ENCODE measurements at places on chromosomes 2 and 18.

DNA sequence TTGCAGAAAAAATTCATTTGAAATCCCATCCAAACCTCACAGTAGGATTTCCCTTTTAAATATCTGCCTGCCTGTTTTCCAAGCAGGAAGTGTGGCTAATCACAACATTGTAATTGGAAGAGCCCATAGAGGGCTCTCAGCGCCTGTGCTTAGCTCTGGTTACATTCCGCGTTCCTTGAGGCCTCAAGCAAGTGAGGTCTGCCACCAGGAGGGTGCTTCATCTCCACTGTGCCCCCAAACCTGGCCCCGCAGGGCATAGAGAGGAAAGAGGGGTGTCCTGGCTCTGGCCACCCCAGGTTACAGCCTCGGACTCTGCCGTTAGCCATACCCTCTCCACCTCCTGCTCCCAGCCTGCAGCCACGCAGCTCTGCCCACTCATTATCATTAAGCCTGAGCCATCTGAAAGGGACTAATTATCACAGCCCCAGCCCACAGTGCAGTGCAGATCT is 214.8 kb downstream of the SP3 start:
- DNase-seq, result no peak

DNA sequence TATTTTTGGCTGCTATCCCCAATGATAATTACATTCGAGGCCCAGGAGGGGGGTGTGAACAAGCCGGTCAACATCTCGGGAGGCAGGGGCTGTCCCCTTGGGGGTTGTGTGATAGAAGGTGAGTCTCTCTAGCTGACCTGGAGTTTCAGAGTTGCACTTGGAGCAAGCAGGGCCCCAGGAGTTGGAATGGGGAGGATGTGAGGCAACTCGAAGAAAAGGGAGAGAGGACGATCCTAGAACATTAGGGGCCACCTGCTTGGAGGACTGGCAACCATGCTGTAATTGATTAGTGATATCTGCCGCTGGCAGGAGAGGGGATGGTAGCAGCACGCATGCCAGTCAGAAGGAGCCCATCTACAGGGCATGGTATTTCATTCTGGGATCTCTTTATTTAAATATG is 122.6 kb downstream of the CTIF start:
- no peak for DNase-seq

GRCh38 chr2:124320051-124320688 is 295.1 kb downstream of the CNTNAP5 start:
- DNase-seq, result no peak

GRCh38 chr18:53148123-53148522 is 808.1 kb downstream of the DCC start:
- DNase-seq, result no peak

DNA sequence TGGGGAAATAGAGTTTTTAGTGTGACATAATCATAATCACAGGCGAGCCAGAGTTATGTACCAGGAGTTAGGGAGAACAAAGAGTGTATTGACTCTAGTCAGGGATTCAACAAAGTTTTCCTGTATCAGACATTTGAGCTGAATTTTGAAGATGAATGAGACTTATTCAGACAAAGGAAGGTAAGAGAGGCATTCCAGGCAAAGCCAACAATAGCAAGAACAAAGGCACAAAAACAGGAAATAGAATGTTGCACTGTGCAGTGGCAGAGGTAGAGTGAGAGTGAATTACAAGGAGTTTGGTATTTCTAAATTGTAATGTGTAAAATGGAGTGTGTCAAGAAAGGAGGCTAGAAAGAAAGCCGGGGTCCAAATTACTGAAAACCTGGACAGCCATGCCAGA is 156.2 kb downstream of the CCDC148 start:
- DNase-seq, result no peak

DNA sequence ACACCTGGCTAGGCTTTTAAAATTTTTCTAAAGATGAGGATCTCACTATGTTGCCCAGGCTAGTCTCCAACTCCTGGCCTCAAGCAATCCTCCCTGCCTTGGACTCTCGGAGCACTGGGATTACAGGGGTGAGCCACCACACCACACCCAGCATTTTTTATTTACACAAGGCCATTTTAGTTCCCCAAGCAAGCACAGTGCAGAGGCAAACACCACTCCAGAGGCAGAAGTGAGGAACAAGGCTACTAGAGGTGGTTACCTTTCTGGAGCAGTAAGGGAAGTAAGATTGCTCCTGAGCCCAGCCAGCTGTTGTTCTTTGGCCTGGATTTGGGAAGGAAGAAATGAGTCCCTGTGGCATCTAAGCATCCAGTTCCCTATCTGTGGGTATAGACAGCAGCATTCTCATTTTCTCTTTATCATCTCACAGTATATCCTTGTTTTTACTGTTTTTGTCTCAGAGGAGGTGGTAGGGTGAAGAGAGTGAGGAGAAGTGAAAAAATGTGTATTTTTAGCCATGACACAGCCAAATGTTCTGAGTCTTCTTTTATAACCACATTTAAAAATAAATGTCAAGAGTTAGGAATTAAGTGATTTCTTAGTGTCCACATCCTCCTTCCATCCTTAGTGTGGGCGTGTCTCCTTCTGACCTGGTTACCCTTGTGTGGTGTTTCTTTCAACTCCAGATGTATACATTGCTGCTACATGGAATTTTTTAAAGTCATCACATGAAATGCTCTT is 10.5 kb upstream of the TTC39C start:
- DNase-seq, result no peak

- no peak for DNase-seq
Observed at GRCh38 chr2:192574552-192574951, 379.8 kb upstream of the TMEFF2 start.

- no peak for DNase-seq
Observed at GRCh38 chr2:79901161-79901560, 388.3 kb downstream of the CTNNA2 start.

- no peak for DNase-seq
Observed at GRCh38 chr2:7530001-7530400, 612.8 kb downstream of the RNF144A start.

GRCh38 chr2:22518641-22519040 is 866.3 kb upstream of the KLHL29 start:
- DNase-seq, result no peak

GRCh38 chr2:29447513-29447912 is 332.3 kb downstream of the CLIP4 start:
- no peak for DNase-seq

DNA sequence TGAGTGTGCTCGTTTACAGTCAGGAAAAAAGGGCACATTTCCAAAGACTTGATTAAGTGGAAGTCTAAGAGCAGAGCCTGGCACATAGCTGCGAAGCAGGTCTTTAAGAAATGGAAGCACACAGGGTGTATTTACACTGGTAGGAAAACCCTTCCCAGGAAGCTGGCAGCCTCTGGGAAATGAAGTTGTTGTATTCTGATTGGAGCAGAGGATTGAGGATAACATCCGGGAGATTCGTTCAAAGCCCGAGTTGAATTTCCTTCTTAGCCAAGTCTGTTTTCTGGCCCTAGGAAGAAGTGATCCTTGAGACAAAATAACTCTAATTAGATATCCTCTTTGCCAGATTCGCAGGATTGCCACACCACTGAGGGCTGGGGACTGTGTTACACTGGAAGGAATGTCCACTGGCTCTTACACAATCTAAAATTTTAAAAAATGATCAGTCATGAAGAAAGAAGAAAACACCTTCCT is 75.9 kb downstream of the ITGB1BP1 start:
- no peak for DNase-seq

GRCh38 chr2:7612969-7613368 is 695.8 kb downstream of the RNF144A start:
- no peak for DNase-seq

GRCh38 chr2:218981881-218982585 is 3.0 kb downstream of the FEV start:
- no peak for DNase-seq

DNA sequence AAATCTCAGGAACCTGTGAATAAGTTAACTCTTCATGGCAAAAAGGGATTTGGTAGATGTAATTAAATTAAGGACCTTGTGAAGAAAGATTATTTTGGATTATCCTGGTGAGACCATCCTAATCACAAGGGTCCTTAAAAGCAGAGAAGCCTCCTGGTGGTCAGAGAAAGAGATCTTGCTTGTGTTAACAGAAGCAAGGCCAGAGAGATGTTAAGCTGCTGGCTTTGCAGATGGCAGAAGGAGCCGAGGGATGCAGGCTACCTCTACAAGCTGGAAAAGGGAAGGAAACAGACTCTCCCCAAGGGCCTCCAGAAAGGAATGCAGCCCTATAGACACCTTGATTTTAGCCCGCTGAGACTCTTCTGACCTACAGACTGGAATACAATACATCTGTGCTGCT is 197.0 kb downstream of the STK39 start:
- DNase-seq, result no peak

DNA sequence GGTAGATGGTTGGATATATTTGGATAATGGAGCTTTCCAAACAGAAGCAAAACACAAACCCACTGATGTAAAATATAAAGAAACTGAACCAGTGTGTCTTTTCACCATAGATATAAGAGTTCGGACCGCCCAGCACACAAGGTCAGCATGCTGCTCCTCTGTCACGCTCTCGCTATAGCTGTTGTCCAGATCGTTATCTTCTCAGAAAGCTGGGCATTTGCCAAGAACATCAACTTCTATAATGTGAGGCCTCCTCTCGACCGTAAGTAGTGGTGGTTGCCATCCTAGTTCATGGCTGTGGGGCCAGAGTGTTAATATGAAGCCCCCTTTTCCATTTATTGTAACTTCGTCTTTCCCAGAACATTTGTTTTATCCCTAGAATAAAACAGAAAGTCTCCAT is 125.2 kb upstream of the LYPD6 start:
- no peak for DNase-seq

GRCh38 chr2:122145856-122146255 is 390.4 kb downstream of the TSN start:
- peak; percentile 43 for DNase-seq

- no peak for DNase-seq
Observed at GRCh38 chr2:64735504-64735903, 81.8 kb upstream of the SERTAD2 start.

GRCh38 chr2:46273225-46273863 is 23.9 kb upstream of the EPAS1 start:
- no peak for DNase-seq

DNA sequence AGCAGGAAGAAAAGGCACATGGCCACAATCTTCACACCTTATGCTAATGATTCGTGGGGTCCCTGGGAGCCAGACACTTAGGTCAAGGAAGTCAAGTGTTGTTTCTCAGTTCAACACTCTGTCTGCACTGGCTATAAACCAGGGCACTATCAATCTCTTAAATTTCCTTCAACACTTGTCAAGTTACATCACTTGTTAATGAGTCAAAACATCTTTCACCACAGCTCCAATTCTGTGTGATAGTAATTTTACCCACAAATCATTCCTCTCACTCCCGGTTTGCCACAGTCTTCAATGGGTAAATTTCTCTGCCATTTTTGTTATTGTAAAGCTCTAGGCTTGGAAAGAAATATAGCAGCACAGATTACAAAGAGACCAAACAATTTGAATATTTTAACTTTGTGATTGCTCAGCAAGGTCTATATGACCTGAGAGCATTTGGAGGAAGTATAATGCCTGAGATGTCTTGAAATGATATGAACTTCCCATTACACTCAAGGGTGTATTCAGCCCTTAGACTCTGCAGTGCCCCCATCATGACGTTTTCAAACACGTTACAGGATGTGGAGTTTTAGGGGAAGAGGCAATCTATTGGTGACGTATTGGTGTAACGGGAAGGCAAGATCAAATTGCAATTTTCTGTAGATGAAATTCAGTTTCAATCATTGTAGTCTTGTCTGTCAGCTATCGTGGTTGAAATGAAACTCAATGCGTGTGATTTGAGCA is 78.7 kb downstream of the ICOS start:
- no peak for DNase-seq

DNA sequence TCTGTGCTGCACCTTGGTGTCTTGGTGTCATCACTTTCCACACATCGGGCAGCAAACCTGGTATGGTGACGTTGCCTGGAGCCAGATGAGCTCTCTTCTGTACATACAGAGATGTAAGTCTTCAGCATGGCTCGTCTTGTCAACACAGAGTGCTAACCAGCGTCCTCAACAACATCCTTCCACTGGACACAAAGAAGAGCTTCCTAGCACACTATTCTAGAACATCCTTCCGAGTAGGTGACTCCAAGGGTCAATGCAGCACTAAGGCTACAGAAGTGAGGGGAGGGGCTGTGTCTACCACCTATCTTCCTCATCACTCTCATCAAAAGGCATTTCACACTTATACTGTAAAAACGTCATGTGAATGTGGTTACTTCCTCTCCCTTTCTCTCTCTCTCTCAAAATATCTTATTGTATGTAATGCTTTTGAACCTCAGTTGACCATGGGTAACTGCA is 108.1 kb upstream of the SLC1A4 start:
- no peak for DNase-seq

- no peak for DNase-seq
Observed at GRCh38 chr2:177129610-177130009, 83.0 kb upstream of the HNRNPA3 start.

Measured in NCI-H774 (cell line).